ENCODE measurements at places on chromosomes 16 and 17.
A peak's percentile ranks its signal among the peaks of the same experiment; 100 is the strongest.

GRCh38 chr17:47205419-47205963 lies 3.7 kb upstream of the MYL4 start:
- no peak for DNase-seq

DNA sequence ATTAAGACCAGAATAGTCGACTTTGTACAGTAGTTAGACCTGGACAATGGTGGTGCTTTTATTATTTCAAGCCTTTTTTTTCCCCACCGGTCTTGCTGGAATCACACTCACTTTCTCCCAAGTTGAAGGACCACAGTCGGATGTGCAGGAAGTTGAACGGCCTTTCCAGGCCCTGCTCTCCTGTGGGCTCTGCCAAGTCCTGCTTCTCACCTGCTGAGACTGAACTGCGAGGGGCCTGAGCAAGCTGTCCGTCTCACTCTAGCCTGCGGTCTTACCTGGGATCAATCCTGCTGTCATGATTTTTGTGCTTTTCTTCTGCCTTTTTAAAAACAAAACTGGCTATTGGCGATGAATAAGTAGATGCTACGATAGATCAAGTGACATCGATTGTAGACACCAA lies 1.3 kb downstream of the TLCD3A start:
- DNase-seq = peak; percentile 47

DNA sequence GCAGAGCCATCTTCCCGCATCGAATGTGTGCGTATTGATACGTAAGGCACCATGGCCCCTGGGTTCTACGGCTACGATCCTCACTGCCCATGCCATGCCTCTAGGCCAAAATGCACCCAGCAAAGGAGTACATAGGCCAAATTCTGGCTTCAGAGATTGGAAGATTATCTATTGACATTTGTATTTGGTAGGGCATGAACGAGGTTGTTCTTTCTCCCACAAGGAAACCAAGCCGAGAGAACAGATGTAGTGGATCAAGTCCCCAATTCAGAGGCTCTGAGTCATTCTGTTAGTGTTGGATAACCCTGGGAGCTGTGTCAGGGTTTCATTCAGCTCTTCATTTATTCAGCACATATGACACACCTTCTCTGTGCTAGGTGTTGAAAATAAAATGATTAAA lies 36.5 kb downstream of the HOXB1 start:
- DNase-seq = no peak

DNA sequence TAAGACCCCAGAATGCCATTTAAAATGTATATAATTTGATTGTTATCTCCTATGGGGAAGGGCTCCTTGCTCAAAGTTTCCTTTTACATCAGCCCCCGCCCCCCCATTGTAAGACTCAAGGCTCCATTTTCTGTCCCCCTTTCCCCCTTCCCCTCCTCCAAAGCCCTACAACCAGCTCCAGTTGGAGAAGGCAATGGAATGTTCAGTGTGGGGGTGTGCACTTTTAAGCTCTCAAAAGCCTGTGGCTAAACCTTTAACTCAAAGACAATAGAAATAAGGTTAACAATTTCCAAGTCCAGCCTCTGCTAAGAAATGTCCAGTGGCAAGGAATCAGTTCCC lies 114.7 kb downstream of the NOG start:
- no peak for DNase-seq

DNA sequence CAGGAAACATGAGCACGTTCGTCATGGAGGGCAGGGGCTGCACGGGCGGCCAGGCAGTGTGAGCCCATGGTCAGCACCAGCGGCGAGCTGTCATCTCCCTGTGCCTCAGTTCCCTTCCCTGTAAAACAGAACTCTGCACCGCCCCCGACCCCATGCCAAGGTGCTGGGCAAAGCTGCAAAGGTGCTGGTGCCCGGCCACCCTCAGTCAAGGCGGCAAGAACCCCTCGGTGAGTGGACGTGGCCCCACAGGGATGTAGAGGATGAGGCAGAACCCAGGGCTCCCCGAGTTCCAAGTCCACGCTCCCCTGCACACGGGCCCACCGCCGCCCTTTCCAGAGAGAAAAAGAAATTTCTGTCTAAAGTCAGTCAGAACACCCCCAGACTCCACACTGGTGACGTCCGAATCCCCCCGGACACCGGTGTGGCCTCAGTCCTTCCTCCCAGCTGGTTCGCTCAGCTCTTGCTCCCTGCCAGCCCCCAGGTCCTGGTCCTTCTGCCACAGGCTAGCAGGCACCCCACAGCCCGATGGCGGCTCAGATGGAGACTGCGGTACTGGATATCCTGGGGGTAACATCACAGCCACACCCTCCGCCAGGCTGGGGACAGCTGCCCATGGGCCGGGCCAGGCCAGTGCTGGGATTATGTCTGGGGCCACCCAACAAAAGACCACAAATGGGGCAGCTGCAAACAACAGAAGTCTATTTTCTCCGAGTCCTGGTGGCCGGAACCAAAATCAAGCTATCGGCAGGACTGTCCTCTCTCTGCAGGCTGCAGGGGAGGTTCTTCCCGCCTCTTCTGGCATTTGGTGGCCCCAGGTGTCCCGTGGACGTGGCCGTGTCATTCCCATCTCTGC lies 14.4 kb upstream of the BAHCC1 start:
- DNase-seq = no peak

DNA sequence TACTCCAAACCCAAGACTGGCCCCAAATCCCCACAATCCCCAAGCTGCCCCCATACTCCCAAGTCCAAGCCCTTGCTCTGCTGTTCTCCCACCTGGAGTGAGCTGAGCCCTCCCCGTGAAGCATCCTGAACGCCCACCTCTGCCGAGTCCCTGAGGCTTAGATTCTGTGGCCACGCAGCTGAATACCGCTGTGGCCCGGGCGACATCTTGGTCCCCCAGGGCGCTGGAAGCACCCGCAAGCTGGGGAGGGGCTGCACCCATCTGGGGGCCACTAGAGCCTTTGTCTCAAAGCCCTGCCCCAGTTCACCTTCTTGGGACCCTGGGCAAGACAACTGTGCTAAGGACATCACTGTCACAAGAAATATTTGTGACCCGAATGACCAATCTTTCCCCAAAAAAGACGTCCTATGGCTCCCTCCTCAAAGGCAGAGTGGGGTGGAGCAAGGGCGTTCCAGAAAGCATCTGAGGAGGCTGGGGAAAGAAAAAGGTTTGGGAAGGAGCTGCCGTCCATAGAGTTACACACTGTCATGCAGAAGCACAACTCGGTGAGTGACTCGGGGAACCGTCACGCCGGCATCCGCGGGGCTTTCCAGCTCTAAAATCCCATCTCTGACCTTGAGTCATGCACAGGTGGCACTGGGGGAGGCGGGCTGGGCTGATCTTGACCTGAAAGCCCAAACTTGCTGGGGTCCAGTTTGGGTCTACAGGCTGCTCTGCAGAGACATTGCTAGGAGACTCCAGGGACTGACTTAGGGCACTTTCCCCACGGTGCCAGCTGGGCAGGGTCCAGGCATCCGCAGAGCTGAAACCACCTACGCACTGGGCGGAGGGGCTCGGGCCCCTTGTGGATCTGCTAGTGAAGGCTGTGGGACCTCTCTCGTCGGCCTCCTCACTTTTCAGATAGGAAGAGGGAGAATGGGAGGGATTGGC lies 6.6 kb downstream of the PTX4 start:
- no peak for DNase-seq

DNA sequence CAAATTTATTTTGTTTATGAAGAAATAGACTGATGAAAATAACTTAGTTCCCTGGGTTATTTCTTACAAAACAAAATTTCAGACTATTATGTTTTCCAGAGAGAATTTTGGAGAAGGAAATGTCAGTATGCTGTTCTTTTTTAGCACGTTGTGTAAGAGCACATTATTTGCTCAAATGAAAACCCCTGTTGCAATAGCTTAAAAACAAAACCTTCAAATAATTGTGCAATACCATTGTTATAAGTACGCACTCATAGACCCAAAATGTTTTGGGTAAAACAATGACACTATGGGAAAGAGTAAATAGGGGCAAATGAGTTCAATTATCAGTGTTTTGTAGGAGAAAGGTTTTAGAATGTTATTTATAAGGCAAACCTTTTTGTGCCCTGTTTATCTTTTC lies 18.2 kb downstream of the VMP1 start:
- DNase-seq = no peak
